BE2C (cell line): ENCODE measurements at places on chromosomes 6 and 20.

GRCh38 chr6:133165235-133165634, 75.9 kb upstream of the EYA4 start:
- no peak for DNase-seq

GRCh38 chr20:2301164-2301622, 5.4 kb downstream of the TGM3 start:
- no peak for DNase-seq

DNA sequence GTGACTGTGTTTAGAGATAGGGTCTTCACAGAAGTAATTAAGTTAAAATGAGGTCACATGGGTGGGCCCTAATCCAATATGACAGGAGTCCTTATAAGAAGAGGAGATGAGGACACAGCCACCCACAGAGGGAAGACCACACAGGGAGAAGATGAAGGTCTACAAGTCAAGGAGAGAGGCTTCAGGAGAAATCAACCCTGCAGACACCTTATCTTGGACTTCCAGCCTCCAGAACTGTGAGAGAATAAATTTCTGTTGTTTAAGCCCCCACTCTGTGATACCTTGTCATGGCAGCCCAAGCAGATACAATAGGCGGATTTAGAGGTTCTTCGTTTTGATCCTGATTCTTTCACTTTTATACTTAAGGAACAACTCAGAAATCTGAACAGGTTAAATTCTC, 63.5 kb upstream of the NEDD9 start:
- DNase-seq = no peak

- no peak for DNase-seq
Measured at GRCh38 chr6:15046751-15047150, 199.1 kb upstream of the JARID2 start.

GRCh38 chr6:89539779-89540178, 98.8 kb downstream of the LYRM2 start:
- no peak for DNase-seq

DNA sequence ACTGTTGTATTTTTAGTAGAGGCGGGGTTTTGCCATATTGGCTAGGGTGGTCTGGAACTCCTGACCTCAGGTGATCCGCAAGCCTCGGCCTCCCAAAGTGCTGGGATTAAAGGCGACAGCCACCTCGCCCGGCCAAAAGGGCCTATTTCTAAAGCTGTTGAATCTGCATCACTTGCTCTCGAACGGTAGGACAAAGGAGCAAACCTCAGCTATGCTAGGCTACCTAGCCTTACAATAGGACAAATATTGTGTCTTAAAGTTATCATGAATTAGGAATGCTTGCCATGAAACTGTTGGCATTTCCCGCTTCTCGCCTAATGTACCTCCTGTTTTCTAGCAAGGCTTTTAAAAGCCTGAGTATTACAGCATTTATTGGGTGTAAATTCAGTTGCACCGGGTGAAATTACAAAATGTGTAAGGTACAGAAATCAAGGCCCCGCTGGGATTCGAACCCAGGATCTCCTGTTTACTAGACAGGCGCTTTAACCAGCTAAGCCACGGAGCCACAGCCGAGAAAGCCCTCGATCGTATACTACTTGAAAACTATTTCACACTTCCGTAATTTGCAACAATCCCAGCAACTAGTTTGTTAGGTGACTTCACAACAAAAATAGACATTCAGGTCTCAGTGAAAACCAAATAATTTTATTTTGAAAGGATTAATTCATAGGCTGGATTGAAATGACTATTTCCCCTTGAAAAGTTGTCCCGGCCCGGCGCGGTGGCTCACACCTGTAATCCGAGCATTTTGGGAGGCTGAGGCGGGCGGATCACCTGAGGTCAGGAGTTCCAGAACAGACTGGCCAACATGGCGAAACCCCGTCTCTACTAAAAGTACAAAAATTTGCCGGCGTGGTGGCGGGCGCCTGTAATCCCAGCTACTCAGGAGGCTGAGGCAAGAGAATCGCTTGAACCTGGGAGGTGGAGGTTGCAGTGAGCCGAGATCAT, 211.6 kb upstream of the ZNF184 start:
- peak; percentile 80 for DNase-seq

DNA sequence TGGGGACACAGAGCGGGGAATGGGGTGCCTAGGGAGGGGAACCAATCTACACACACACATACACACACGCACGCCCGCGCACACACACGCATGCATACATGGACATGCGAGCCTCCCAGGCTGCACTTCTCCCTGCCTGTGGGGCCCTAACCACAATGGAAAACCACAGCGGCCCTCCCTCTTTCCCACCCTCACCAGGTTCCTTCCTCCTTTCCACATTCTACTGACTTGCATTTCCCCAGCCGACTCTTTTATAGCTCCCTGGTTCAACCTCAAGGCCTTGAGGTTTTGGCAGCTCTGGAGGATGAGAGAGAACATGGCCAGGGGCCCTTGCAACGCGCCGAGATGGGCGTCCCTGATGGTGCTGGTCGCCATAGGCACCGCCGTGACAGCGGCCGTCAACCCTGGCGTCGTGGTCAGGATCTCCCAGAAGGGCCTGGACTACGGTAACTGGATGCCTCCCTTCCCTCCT, at the start of gene BPI:
BPI (plus strand) TSS at position 249 of the 472 bp plus-strand sequence; CDS start at position 317, 68 bp downstream.
- DNase-seq = no peak

- no peak for DNase-seq
Measured at GRCh38 chr6:21918041-21918440, 324.5 kb downstream of the SOX4 start.

DNA sequence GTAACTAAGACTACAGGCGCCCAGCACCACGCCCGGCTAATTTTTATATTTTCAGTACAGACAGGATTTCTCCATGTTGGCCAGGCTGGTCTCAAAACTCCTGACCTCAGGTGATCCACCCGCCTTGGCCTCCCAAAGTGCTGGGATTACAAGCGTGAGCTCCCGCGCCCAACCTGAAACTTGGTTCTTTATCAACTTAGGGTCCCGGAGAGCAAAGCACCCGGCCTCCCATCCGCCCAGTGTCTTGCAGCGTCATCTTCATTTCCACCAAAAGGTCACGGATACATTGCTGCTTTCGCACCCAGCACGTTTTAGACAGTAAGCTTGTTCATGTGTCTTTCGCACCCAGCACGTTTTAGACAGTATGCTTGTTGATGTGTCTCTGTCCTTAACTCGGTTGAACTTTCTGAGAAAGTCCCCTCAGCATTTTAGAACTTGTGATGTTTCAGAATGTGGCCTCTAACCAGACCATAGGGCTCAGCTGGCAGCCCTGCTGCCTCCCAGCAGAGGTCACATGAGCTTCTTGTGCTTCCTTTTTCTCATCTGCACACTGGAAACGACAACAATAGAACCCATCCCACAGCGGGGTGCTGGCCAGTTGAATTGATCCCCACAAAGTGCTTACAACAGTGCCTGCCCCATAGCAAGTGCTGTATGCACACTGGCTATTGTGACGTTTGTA, 48.8 kb downstream of the PRR18 start:
- DNase-seq = no peak

- DNase-seq = no peak
Measured at GRCh38 chr20:61042506-61043385, 209.3 kb upstream of the CDH4 start.

GRCh38 chr6:157946865-157947532, 34.7 kb upstream of the SYNJ2 start:
- DNase-seq = no peak

- DNase-seq = no peak
Measured at GRCh38 chr6:137846772-137847313, 20.2 kb upstream of the TNFAIP3 start.

- peak; percentile 38 for DNase-seq
Measured at GRCh38 chr6:169722362-169723199, 1.7 kb downstream of the PHF10 start.

GRCh38 chr20:35610833-35611427, 4.7 kb upstream of the SPAG4 start:
- DNase-seq = no peak

- peak; percentile 85 for DNase-seq
Measured at GRCh38 chr20:44388466-44389023, 33.0 kb downstream of the HNF4A start.

DNA sequence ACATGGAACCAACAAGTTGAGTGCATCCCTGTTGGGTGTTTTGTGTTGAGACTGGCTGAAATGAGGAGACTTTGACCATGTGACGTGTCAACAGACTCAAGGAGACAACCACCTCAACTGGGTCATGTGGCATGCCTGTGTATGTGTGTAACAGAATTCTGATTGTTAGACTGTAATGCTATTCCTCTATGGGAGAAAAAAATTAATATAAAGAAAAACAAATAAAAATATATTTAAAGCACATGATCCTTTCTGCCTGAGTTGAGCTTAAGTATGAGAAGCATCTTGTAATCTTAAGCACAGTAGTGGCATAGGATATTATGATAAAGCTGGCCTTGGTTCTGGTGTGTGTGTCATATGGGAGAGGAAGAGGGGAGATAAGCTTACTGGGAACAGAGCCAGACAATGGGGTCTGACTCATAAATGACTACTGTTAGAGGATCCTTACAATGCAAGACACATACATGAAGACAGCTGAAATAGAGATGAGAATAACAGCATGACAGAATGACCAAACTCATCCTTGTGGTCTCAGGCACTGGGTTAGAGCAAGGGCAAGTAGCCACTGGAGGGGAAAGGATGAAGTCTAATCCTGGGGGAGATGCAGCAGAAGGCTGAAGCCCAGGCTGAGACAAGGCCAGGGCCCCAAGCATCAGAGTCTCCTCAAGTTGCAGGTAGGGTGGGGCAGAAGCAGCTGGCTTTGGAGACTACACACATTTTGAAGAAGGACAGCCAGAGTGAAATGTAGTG, 9.2 kb downstream of the TP53INP2 start:
- DNase-seq = peak; percentile 76

GRCh38 chr6:33988121-33989015, 157.5 kb downstream of the GRM4 start:
- no peak for DNase-seq

DNA sequence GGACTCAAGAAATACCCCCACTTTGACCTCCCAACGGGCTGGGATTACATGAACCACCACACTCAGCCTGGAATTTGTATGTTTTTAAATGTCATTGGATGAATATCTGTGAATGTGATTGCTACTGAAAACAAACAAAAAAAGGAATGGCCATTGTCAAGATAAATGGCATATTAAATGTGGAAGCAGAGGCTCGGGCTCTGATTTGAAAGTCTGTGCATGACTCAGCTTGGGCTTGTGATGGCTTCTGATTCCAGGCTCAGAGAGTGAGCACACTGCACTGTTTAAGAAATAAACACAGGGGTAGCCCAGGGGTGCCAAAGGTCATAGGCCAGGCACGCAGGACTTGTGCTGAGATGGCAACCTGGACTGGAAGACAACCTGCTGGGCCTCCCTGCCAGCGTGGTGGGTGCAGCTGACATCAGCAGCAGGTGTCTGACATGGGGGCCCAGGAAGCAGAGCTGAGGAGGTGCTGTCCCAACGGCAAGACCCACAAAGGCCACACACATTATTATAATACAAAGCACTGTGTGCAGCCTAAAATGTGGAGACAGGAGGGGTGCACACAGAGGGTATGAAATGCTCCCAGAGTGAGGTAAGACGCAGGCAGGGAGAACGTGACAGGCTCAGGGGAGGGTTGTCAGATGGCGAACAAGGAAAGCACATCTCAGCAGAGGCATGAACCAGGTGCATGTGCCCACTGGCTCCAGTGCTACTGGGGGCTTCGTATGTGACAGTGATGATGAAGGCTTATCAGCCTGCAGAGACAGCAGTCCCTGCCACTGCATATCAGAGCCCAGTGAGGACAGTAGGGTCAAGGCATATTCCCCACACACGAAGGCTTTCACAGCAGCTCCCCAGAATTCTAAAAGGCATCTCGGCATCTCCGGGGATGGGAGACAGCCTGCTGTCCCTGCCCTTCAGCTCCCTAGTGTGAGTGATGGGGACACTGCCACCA, 169.4 kb downstream of the SYNDIG1 start:
- DNase-seq = no peak

GRCh38 chr6:170178561-170179477, 112.1 kb downstream of the DLL1 start:
- no peak for DNase-seq

DNA sequence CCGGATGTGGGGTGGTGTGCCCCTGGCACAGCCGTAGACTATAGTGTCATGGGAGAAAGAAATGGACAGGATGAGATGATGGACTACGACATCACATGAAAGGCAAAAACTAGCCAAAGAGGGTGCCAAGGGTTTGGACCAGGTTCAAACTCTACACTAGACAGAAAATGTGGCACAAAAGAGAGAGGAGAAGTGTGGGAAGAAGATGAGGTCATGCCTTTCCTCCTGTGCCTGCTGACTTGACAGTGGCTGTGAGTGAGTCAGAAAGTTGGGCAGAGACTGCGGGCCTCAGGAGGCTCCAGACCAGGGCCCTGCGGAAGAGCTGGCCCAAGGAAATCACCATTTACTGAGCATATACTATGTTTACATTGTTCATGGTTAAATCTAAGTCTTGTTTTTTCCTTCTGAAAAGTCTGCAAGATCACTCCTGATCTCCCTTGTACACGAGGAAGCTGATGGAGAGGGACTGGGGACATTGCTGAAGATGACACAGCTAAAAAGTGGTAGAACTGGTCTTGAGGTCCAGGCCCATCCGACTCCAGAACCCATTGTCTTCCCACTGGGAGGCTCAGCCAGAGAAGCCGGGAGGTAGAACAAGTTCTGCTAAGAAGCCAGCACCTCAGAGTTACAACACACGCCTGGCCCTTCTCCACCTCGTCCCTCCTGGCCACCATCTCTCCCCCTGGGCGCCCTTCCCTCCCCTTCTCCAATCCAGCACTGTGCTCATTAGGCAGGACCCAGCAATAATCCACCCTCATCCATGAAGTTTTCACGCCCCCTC, 35.6 kb downstream of the CNKSR3 start:
- DNase-seq = no peak

DNA sequence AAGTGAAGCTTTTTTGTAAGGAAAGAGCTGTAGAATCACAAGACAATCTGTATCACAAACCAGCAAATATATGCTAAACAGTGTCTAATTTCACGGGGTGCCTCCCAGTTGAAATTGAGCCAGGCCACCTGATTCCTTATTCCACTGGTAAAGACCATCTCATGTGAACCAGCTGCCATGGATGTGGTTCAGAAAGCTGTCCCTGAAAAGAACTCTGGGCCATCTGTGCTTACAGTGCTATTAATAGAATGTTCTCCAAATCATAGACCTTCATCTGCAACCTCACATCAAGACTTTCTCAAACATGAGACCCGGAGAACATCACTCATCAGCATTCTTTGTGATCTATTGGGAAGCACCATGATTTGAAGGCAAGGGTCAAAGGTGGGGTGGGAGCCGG, 89.7 kb downstream of the FBXO5 start:
- DNase-seq = no peak

GRCh38 chr20:46557231-46557956, 6.9 kb upstream of the OCSTAMP start:
- no peak for DNase-seq

- peak; percentile 74 for DNase-seq
Measured at GRCh38 chr6:50821441-50822077, 2.9 kb downstream of the TFAP2B start.

DNA sequence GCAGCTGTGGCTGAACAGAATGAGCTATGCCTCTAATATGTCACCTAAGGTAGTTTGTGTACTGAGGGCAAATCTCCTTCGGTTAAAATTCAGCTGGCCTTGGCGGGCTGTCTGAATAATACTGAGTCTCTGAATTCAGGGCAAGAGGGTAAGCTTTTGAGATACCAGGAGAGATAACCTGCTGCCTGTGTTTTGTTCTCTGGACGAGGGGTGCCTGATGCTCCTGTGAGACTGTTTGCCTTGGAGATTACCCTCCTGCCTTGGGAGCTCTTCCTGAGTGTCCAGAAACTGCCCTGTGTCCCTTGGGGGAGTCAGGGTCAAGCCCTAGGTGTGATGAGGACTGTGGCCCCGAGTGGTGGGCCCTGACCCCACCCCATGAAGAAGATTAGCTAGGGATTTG, 282.9 kb downstream of the KIF16B start:
- DNase-seq = no peak

- DNase-seq = no peak
Measured at GRCh38 chr6:64217721-64218620, 582.4 kb downstream of the PHF3 start.

- DNase-seq = no peak
Measured at GRCh38 chr6:157791450-157791849, 31.6 kb upstream of the SNX9 start.
